ENCODE measurements at places on chromosomes 3 and 15.

GRCh38 chr3:72613871-72614270, 234.4 kb downstream of the SHQ1 start:
- DNase-seq: no peak

DNA sequence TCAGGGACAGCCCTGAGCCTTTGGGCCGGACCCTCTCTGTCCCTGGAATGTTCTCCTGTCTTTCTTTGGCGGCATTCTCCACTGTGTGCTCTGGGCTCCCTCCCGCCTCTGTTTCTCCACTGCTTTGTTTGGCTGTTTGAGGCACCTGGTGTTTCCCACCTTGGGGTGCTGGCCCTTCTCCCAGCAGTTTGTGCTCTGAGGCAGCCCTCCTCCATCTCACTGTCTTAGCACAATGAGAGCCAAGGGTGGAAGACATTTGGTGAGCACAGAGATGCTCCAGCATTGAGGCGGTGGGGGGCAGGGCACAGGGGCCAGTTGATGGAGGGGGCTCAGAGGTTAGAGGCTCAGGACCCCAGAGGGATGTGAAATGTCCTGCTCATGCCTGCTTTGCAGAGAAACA, 54.3 kb downstream of the RASGRF1 start:
- no peak for DNase-seq

DNA sequence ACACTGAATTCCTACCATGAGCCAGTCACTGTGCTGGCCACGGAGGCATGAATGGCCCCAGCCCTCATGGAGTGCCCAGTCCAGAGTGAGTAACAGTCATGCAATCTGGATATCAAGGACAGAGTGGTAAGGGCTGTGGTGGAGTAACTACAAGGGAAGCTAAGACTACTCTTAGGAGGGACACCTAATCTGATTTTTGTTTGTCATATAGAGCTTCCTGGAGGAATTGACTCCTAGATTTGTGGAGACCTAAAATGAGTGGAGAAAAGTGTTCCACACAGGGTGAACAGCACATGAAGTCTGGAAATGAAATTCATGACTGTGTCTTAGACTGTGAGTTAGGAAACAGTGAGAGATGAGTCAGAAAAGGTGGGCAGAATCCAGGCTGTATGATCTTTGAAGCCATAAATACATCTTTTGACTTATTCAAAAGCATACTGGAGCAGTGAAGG, 219.9 kb downstream of the NFKBIZ start:
- no peak for DNase-seq

GRCh38 chr15:78990278-78990677, 45.4 kb upstream of the CTSH start:
- DNase-seq: no peak

Data from NCI-H345 (cell line).